RWPE1 (cell line): ENCODE measurements at places on chromosomes 1 and 21.
A peak's percentile ranks its signal among the peaks of the same experiment; 100 is the strongest.

GRCh38 chr1:30995990-30996612, 69.4 kb downstream of the PUM1 start:
- no peak for DNase-seq

DNA sequence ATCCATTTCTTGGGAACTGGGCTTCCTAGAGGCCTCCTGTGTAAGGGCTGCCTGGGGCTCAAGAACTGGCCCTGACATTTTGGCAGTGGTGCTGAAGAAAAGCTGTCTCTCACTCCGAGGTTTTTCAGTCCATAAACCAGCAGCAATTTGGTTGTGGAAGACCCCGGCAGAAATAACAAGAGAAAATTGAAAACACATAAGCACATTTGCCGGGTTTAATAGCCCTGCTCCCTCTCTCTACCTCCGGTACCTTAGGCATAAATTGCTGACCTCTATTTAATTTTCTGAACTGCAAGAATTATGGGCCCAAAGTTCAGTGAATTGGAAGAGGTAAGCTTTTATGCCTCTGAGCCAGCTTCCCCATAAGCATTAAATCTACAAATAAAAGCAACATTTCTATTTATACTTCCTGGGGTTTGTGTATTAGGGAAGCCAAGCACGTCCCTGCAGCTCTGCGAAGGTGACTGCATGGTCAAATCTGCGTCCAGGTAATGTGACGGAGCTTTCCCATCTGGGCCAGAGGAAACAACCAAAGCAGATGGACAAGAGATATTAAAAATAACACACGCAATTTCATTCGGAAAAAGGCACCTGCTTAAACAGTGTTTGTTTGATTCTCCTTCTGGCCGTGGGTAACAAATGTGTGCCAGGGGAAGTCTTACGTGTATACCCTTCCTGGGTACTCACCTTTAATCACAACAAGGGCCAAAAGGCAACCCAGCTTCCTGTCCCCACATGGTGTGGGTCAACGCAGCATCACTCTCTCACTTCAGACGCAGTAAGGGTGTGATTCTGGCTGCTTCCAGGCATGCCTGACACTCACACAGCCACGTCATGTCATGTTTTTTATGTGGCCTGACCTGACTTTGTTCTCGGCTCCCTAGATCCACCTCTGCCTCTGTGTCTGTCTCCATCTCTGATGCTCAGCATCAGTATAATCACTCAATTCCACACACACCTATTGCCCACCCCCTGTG, 69.2 kb downstream of the PAPPA2 start:
- no peak for DNase-seq

DNA sequence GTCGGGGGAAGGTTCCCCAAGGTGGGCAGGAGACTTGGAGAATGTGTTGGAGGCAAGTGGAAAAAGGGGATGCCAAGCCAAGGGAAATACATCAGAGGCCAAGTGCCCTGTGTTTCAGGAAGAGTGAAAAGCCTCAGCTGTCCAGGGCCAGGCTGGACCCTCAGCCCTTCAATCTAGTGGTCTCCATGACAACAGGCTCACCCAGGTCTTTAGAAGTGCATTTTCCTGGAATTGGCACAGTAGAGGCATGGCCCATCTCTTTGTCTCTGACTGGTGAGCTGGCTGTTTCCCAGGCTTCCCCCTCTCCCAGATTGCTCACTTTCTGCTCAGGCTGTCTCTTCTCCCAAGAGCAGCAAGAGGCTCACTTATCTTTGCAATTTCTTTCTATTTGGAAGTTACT, 10.4 kb upstream of the RHBG start:
- no peak for DNase-seq

DNA sequence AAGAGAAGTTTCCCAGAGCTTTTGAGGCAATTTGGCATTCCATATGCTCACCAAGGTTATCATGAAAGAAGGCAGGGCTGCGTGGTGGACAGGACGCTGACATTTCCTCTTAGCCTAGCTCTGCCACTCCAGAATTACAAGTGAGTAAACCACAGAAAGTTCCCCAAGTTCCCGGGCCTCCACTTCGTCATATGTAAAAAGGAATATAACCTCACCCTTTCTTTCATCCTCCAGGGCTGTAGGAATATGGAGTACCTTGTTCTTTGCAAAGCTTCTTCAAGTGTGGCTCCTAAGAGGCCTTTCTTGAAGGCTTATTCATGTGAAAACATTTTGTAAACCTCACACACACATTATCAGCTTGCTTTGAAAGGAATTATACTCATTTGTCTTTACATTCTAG, 210.2 kb downstream of the GREM2 start:
- DNase-seq = no peak

DNA sequence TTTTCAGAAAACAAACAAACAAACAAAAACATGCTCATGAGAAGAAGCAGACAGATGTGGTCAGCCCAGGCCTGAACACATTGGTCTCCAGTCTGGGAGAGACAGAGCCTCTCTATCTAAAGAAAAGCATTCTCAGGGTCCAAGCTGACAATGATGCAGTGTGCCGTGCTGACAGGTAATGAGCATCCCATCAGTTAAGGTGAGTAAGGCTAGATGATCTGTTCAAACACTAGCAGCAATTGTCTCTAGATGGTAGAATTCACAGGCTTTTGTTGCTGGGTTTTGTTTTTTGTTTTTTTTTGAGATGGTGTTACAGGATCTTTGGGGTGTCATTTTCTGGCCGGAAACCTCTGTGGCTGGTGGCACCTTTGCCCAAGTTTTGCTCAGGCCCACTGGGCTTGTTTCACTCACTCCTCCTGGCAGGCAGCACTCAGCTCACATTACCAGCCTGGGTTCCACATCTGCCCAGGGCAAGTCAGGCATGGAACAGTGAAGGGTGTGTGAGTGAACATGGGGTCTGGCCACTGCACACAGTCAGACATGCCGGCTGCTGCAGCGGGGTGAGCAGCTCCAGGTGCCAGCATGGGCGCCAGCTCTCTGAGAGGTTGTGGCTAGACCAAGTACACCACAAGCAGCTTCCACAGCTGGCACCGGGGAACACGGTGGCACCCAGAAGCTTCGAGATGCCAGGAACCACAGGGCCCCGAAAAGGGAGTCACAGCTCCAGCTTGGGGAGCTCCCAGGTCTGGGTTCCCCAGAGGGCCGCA, 2.5 kb upstream of the C1QA start:
- no peak for DNase-seq

GRCh38 chr1:247857069-247857984, at the start of gene TRIM58:
Gene TRIM58 (plus strand): TSS chr1:247857187. CDS start chr1:247857247, 60 bp downstream.
- DNase-seq = peak; percentile 39

GRCh38 chr1:236165238-236165981, 23.1 kb downstream of the GPR137B start:
- DNase-seq = no peak

DNA sequence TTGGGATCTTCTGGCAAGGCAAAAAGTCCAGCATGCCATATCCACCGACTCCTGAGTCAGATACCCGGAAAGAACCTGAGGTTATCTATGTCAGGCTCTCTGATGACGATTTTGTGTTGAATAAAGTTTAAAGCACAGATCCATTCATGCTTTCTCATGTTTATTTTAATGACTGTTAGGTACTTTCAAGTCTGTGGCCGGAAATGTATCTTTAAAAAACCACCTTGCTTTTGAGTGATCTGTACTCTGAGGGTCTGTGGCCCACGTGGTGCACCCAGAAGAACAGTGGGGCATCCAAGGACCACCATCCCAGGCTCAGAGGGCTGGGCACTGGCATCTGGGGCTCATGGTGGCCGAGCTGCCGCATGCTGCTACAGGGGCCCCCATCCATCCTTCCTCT, 30.1 kb upstream of the VASH2 start:
- DNase-seq = no peak

GRCh38 chr1:108560874-108561459, 1.1 kb downstream of the EEIG2 start:
- peak; percentile 26 for DNase-seq

- no peak for DNase-seq
Observed at GRCh38 chr21:44089001-44089911, 17.9 kb upstream of the PWP2 start.

DNA sequence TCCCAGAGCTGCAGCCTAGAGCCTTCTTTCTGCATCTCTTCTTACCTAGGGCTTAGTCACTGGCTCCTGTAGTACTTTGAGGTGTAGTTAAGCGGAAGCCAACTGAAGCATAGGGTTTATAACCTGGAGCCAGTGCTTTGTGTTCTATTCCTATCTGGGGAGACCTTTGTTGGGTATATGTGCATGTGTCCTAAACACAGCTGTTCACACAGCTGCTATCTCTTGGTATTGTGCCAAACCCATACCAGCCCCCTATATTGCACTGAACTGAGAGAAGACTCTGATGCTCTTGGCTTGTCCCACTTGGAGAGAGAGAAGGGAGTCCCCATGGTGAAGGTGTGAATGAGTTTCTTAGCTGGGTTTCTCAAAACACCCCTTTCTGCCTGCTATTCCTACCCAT, 17.2 kb upstream of the NFASC start:
- no peak for DNase-seq

- no peak for DNase-seq
Observed at GRCh38 chr1:92483610-92484471, 2.9 kb downstream of the GFI1 start.

DNA sequence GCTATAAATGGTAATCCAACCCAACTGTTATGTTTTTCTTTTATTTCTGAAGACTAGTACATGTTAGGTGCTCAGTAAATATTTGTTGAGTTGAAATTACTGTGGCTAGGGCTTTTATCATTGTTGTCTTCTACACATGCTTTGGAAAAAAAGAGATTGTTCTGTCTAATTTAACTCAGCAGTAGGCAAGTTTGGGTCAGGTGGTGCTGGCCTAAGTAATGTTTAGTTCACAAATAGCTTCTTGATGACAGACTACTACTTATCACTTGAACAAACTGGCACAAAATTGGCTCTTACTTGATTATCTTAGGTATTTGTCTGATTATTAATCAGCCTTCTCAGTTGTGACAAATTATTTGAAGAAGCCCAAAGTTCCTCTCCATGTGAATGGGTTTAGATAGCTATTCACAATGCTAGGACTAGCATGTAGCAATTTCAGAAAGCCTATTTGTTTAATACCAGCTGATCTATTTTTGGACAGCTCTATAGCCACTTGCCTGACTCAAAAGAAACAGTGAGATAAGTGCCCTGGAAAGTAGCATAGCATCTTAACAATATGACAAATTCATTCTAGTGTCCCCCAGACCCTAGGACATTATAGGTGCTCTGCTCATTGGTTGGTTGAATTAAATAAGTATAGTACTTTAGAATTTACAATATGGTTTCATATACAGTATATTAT, 32.6 kb downstream of the TMEM200B start:
- DNase-seq = no peak

GRCh38 chr1:117336088-117336817, 31.0 kb upstream of the MAN1A2 start:
- DNase-seq = no peak

DNA sequence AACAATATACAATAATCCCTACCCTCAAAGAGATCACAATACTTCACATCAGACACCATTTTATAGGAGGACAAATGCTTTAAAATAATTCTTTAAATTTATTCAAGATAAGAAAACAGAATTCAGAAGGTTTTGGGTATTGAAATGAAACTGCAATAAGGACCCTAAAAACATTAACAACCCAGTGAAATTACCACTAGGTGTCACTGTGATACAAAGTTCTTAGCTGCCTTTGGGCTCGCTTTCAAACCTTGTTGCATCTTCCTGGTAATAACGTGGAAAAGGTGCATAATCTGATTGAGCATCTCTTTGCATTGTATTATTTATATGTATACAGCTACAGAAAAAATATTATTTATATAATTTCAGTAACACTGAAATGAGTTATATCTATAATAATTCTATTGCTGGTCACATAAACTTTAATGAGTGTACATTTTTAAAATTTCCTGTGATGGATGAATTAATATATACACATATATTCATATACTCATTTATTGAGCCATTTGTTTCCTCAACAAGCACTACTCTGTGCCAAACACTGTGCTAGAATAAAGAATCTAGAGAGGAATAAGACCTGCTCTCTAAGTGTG, 185.2 kb downstream of the FAF1 start:
- DNase-seq = peak; percentile 39

DNA sequence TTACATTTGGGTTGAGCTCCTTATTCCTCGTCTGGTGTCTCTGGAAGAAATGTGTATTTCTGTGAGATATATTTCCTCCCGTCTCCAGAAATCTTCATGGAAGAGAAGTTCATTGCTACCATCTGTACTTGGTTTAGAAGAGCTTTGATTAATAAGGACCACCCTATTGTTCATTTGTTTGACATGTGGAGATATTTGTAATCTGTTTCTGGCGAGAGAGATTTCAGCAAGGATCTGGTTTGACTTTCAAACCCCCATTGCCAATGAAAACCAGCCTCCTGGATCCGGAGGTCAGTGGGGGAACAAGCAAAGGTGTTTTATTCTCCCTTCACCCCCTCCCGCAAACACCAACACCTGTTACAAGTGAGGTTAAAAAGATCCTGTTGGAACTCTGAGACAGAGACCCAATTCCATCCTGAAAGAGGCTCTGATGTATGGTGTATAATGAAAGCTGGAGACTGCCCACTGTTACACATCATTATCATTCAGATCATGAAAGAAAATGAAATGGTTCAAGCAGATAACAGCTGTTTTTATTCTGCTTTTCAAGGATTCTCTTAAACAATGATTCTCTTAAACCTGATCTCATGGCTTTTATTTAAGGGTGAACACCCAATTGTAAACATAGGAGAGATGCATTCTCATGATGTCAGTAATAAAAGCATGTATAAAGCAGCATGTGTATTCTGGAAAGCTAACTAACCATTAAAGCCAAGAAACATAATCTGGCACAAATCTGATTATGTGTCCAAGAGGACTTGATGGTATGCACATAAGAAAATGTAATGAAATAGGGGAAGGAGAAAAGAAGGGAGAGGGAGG, 393.5 kb upstream of the ADGRL2 start:
- no peak for DNase-seq

GRCh38 chr1:161726473-161727255, 5.3 kb downstream of the FCRLB start:
- peak; percentile 80 for DNase-seq

- DNase-seq = no peak
Observed at GRCh38 chr1:207962716-207963426, 51.9 kb upstream of the CD34 start.

- DNase-seq = no peak
Observed at GRCh38 chr1:58939666-58940370, 156.0 kb upstream of the JUN start.

DNA sequence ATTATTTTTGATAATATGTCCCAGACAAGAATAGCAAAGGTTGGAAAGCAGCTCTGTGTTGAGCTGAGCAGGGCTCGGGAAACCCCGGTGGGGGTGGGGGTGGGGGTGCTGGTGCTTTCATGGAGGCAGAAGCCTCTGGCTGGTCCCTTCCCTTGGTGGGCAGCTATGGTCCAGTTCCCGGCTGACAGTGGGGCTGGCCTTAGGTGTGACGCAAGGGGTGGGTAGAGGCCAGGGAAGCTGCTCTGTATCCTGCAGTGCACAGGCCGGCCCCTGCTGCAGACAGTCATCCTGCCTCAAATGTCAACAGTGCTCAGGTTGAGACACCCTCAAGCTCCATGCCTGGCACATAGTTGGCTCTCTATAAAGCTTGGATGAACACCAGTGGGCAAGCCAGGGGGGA, 8.9 kb downstream of the ACTL8 start:
- DNase-seq = no peak

DNA sequence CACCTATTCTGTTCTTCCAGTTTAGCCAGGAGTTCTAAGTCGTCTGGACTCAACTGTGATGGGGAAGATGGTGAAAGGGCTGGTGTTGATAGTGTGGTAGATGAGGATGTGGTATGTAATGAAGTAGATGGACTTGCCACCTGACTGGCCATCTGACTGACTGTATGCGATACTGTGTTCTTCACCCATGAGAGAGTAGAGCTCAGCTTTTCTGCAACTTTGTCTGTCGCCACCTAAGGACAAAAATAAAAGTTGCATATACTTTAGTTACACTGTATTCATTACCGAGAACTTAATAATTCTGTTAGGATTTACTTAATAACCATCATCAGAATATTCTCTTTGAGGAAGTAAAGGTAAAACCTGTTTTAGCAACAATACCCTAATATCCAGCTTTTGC, 48.5 kb downstream of the EVI5 start:
- DNase-seq = no peak
